Colonic mucosa (tissue), 4 donors: ENCODE measurements at places on chromosomes 6 and 20. TPM values are rescaled to one million over a fixed set of nuclear protein-coding genes. Genes with fewer than 3 reads are reported as not detected.
A peak's percentile ranks its signal among the peaks of the same experiment; 100 is the strongest.

Gene PPP2R5D
- 38.5 TPM for total RNA-seq

GRCh38 chr20:51434580-51435247 is 107.8 kb downstream of the NFATC2 start:
- no peak for DNase-seq

DNA sequence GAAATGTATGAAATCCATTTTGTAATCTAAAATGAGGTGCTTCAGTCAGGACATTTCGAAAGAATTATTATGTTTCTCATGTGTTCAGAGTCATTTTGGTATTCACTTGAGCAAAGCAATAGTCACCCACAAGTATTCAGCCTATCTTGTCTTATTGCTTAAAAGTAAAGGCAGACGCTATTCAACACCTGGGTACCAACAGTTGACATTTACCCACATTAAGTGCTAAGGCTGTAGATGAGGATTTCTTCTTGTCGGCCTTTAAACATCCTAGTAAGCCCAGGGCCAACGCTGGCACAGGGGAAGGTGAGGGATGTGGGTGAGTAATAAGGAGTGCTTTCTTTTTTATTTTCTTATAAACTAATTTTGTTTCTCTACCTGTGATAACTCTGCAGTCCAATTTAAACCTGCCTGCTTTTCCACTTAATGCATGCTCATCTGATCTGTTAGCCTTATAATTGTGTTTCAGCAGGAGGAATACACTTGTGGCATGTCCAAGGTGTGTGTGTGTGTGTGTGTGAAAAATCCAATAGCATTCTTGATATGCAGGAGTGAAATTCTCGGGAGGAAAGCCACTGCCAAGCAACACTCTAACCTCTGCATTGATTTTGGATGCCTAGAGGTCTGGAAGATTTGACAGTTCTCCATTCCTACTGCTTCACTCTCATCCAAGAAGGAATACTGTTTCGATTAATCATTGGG is 252.0 kb downstream of the SOX4 start:
- DNase-seq: no peak

- peak; percentile 67 for DNase-seq
Measured at GRCh38 chr6:33410711-33411631, at the start of gene PHF1. PHF1 (plus strand) TSS chr6:33411014; CDS start chr6:33412264, 1,250 bp downstream.

- no peak for DNase-seq
Measured at GRCh38 chr20:1323830-1324597, 4.9 kb downstream of the SDCBP2 start.

DNA sequence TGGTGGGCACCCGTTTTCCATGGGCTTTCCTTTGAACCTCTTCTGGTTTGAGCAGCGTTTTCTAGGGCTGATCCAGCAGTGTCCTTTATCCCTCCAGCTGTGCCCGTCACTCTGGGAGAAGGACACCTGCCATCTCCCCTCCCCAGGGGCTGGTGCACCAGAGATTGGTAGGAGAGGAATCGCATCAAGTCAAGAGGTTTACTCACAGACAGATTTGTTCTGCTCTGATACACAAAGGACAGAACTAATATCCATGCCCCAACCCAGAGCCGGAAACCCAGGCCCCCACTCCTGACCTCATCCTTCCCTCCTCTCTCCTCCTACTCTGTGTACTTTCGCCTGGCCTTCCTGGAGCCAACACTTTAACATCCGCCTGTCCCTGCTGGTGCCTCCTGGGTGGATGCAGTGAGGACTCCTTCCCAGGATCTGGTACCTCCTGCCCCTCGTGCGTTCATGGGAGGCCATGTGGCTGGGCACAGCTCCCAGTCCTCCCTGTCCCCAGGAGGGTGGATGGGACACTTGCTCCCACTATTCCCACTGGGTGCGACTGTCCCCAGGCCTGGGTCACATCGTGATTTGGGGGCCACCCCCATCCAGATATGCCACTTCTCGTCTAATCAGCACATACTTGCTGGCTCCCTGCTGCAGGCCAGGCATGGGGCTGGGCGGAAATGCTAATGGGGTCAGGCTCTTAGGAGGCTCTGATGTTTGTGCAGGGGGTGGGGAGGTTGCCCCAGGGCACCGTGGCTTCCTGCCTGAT is 286.3 kb downstream of the CDH4 start:
- DNase-seq: no peak

DNA sequence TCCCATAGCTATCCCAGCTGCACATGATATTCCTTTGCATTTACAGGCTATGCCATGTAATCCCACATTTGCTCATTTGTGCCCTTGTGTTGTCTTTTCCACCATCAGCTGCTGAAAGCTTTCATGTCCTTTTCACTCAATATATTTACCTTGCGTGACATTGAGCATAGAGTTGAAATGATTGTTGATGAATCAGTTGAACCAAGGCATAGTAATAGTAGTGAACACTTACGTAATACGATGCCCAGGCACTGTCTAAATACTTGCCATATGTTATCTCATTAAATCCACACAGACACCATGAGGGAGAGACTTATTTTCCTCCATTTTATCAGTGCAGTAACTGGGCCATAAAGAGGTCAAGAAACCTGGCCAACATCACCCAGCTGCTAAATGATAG is 13.1 kb downstream of the RNF8 start:
- no peak for DNase-seq

- no peak for DNase-seq
Measured at GRCh38 chr6:87182940-87183339, 27.6 kb downstream of the ZNF292 start.

- peak; percentile 65 for DNase-seq
Measured at GRCh38 chr20:34522969-34523871, 7.0 kb downstream of the DYNLRB1 start.

Gene SLC25A27
- total RNA-seq: 7.1 TPM

DNA sequence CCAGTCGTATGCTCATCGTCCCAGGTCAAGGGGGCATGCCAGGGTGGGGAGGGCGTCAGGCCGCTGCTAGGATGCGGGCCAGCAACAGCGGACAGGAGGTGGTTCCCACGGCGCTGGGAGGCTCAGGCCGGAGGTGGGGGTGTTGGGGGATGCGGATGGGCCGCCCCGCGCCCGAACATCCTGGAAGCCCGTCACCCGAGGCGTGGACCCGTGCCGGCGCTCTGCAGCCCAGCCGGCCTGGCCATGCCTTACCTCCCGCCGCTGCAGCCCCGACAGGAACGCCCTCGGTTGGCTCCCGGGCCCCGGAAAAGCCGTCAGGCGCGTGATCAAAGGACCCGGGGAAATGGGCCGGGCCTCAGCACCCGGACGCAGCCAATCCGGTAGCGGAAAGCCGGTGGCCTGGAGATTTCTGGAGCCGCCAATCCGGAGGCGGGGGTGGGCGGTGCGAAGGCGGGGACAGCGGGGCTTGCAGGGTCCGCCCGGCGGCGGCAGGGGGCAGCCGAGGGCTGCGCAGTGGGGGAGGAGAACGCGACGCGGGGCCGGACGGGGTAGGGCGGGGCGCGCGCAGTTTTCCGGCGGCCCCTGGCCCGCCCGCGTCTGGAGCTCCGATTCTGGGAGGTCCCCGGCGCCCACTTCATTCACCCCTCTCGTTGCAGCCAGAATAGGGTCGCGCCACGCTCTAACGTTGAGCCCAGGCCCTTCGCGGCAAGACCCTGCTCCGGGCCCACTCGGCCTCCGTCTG is at the start of gene SMIM29:
Gene SMIM29 (minus strand): TSS at position 280 of the 742 bp plus-strand sequence. CDS start 1,215 bp downstream, outside the sequence.
- peak; percentile 98 for DNase-seq

- DNase-seq: no peak
Measured at GRCh38 chr6:105515054-105515453, 112.2 kb upstream of the PREP start.

GRCh38 chr6:50842861-50843384 is 24.3 kb downstream of the TFAP2B start:
- DNase-seq: no peak

- DNase-seq: no peak
Measured at GRCh38 chr6:38404900-38405556, 234.7 kb downstream of the BTBD9 start.

GRCh38 chr6:80454661-80455365 is 348.3 kb downstream of the BCKDHB start:
- DNase-seq: no peak

GRCh38 chr20:5918856-5919625 is 31.3 kb downstream of the TRMT6 start:
- no peak for DNase-seq

Gene GNMT
- not detected for total RNA-seq

- DNase-seq: no peak
Measured at GRCh38 chr20:14687313-14687712, 349.9 kb upstream of the FLRT3 start.

Gene FAM162B
- 0.64 TPM for total RNA-seq

DNA sequence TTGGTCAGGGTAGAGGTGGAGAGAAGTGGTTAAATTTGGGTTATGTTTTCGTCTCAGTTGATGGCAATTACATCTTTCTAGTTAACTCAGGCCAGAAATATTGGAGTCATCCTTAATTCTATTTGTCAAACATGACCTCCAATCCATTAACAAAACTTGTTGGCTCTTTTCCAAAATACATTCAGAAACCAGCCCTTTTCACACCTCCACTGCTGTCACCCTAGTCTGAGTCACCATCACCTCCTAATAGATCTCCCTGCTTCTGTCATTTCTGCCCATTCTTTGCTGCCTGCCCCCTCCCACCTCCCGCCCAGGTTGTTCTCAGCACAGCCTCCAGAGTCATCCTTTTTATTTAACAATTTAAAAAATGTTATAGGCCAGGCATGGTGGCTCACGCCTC is 3.0 kb upstream of the ABCF1 start:
- no peak for DNase-seq

GRCh38 chr6:134331256-134331655 is 13.3 kb upstream of the SGK1 start:
- no peak for DNase-seq

DNA sequence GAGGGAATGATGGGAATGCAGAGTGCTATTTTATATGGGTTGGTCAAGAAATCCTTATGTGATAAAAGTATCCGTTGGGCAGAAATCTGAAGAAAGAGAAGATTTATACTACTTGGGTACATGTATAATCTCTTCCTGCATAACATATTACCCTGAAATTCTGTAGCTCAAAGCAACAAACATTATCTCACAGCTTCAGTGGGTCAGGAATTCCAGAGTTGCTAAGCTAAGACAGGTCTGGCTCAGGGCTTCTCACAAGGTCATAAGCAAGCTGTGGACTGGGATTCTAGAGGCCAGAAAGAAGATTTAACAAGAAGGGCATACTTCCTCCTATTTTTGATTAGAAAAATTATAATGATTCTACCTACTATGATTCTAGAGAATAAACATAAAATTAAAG is 172.5 kb upstream of the THEMIS start:
- DNase-seq: no peak

GRCh38 chr6:75268121-75268987 is 16.2 kb downstream of the TMEM30A start:
- no peak for DNase-seq

GRCh38 chr20:63442100-63442493 is 30.4 kb downstream of the KCNQ2 start:
- DNase-seq: peak; percentile 44

Gene C20orf96
- 7.9 TPM for total RNA-seq
